ENCODE measurements at places on chromosomes 6 and 20.
A peak's percentile ranks its signal among the peaks of the same experiment; 100 is the strongest.

DNA sequence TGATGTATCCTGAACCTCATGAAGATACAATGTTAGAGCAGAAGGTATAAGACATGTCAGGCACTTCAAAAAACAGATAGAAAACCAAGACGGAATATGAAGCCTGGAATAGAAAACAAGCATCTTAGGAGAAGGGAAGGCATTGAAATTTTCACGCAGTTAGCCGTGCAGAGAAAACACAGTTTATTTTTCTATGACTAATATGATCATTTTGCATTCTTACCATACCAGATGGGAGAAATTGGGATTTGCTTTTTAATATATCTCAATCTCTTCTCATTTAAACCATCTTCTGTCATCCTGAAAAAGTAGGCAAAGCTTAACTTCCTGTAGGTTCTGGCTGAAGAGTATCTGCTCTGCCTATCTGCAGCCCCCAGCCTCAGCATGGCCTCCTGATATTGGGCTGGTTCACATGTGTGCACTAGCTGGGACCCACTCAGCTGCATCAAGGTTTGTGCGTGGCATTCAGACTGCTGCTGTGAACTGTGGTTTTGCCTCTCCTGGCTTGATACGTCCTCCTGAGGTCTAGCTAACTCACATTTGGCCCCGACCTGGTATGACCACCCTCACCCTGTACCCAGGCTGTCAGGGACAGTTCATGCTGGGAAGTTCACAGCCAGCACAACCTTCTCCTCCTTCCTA is 392.5 kb upstream of the SASH1 start:
- DNase-seq: no peak

DNA sequence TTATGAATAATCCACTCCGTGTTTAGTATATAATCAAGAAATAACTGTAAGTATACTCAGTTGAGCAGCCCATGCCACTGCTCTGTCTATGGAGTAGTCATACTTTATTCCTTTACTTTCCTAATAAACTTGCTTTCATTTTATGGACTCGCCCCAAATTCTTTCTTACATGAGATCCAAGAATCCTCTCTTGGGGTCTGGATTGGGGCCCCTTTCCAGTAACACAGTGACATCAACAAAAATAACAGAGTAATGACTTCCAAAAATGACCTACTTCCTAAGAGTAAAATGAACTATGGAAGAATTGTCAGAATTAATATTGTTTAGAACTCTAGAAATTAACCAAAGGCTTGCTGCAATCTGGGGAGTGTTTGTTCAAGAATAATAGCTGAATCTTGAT is 8.8 kb downstream of the OR2H1 start:
- no peak for DNase-seq

DNA sequence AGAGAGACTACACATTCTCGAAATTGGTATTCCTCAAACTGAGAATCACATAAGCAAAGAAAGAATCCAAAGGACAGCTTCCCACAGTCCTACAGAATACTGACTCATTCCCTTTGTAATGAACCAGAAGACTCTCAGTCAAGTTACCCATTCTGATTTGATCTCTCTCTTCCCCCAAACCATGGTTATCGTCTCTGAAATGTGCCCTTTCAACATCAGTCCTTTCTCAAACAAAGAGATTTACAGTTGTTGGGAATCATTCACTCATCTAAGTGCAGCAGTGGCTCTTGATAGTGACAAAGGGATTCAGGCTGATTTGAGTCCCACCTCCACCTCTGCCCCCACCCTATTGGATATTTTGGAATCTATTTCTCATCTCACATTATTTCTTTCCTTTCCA is 15.0 kb upstream of the RSPO3 start:
- DNase-seq: no peak

DNA sequence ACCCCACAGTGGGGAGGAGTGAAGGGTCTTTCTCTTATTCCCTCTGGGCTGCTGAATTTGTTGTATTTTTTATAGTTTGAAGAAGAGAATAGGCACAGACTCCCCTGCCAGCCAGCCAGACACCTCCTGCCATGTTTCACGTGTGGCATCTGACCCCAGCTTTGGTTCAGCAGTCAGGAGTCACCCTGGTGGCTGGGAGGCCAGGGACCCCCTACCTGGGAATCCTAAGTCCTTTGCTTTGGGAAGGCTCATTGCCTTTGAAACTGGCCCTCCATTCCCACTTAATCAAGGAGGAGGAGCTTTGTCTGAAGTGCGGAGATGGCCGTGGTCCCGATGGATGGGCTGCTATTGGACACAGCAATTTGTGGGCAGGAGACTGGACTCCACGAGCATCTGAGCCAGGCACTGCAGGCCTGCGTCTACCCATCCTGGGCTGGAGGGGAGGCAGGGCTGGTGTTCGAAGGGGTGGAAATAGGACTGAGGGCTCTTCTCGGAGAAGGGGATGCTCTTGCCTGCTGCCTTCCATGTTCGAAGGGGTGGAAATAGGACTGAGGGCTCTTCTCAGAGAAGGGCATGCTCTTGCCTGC is 196.1 kb downstream of the DLL1 start:
- DNase-seq: no peak

DNA sequence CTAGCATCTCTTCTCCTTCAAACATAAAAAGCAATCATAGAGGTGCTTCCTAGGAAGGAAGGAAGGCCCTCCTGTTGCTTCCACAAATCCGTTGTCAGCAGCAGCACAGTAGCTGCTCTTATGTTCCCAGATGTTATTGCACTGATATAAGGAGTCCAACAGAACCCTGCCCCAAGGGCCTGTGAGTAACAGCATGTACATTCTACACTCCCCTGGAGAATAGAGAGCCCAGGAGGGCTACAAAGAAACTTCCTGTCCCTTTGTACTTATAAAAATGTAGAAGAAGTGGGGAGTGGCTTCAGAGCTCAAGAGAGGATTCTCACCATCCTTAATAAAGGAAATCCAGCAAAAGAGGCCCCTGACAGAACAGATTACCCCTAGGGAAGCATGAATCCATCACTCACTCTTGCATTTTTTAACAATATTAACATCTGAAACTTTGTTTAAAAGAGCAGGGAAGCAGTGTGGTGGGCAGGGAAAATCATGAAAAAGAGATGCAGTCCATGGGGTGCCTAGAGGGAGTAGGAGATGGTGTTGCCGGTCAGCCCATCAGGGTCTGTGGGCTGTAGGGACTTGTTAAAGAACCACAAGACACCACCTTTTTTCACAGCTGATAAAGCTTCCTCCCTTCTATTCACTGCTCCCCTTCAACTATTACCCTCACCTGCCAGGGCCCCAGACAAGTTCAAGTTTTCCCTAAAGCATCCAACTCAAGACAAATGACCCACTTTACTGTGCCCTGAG is 104.5 kb upstream of the ADGRF1 start:
- peak; percentile 35 for DNase-seq

DNA sequence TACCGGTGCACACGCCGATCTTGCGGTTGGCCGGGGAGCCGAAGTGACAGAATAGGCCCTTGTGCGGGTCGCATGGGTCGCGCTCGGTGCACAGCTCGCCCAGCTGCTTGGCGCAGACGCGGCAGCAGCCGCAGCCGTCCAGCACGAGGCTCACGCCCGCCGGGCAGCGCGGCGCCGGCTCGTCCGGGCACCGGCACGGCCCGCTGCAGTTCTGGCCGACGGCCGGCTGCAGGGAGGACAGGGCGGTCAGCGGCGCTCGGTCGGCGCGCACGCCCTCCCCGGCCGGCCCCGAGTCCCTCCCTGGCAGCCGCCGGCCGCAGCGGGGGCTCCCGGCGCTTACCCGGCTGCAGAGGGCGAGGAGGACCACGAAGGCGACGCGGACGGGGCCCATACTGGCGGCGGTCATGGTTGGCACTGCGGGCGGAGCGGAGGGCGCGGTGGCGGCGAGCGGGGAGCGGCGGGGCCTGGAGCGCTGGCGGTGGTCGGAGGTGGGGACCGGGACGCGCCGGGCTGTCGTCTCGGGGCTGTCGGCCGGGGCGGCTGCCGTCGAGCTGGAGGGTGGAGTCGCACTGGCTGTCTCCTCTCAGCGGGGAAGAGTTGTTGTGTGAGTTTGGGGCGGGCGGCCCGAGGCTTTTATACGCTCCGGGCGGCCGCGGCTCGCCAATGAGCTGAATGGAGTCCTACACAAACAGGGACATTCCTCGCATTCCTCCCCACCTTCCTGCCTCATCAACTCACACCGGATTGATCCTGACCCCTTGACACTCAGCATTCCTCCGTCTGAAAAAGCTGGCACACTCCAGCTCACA is at the start of gene CCN2:
CCN2 (minus strand) TSS at position 606 of the 809 bp plus-strand sequence; CDS start at position 406, 200 bp downstream.
- DNase-seq: peak; percentile 85

GRCh38 chr20:25191051-25191450 is 4.5 kb upstream of the ENTPD6 start:
- peak; percentile 80 for DNase-seq

DNA sequence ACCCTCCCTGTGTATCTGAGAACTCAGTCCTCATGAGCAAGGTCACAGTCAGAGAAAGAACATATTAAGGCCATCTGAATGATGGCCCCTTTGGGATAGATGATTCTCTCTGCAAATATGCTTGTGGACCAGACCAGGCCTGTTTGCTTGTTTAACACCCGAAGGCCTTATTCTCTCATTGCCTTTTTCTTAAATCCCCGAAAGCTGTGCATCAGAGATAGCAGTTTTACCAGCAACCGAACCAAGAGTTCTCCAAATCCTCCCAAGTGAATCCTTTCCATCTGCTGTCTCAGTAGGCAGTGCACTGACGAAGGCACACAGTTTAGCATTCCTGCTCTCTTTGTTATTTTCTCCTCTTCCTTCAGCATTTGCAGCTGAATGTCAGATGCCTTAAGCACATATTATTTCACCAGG is 79.8 kb downstream of the TRMT6 start:
- DNase-seq: no peak

DNA sequence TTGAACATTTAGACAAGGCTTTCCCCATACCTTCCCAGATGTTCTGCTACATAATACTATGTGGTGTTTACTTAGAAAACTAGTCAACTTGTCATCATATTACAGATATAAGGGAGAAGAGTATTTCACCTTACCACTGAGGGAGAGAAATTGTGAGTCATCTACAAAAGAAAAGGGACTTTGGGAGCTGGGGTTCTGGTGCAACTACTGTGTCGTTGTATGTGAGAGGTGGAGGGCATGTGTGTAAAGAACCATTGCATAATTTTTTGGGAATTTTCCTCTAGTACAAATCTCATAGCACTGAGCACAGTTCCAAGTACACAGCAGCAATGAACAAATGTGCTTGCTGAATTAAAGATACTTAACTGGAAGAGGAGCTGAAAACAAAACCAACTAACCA is 665.6 kb downstream of the DHX35 start:
- DNase-seq: no peak

DNA sequence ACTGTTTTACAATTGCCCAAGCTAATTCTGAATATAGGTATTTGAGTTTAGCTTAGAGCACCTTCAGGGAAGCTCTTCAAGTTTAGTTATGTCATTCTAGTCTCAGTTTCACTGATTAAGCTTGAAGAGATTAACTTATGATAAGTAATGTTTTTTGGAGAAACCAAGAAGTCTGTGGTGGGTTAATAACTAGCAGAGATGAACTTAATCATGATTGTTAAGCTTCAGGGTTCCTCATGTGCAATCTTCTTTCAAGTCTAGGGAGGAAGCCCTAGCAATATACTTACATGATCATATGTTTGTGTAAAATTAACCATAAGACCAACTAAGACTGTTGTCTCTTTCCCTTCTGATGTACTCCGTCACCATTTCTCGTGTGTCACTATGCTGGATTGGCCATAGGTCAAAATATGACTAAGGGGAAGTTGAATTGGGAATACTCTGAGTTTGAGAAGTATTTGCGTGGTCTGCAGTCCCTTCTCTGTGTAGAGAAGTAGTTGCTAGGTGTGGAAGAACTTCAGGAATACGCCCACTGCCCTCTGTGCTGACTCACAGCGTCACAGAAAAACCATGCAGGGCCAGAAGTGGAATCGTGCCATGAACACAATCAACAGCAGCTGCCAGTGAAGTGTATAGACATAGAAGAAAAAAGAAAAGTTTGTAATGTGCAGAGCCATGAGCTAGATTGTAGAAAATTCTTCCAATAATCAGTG is 88.3 kb downstream of the SH3BGRL2 start:
- DNase-seq: no peak

DNA sequence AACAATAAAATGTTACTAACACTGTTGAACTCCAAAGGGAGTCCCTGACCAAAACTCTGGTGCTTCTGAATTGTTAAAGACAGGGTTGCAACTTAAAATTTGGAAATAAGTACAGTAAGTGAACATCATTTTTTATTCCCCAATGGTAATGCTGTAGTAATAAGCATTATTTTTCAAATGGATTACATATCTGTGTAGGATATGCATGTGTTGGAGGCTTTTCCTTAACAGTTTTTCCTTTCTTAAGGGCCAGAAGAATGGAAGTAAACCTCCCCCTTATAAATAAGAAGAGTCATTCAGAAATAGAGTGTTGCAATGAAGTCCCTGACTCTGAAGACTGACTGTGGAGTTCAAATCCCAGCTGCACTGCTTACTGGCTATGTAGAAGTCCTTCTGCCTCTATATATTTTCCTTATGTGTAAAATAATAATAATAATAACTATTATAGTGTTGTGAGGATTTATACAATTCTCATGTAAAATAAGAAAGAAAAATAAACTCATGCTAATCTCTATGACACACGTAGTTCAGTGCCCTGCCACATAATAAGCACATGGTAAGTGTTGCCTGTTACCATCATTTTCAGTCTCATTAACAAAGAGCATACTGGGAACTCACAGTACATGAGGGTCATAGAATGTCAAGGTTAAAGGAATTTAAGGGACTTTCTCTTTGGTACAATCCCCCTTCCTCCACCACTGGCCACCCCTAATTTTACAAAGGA is 129.8 kb upstream of the SMLR1 start:
- DNase-seq: no peak

DNA sequence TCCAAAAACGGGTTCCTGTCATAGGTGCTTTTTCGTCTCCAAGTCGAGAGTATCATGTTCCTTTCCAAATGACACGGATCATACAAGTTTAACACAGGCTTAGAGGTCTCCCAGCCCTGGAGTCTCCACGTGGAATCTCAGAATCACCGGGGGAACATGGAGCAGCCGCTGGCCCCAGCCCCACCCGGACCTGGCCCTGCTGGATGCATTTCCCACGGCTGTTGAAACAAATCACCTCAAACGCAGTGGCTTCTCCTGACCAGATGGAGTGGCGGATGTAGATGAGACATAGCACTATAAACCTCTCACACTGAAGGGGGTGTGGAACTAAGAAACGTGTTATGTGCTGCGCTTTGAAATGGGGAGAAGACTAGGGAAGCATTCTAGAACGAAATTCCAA is 70.0 kb upstream of the FRMD1 start:
- no peak for DNase-seq

DNA sequence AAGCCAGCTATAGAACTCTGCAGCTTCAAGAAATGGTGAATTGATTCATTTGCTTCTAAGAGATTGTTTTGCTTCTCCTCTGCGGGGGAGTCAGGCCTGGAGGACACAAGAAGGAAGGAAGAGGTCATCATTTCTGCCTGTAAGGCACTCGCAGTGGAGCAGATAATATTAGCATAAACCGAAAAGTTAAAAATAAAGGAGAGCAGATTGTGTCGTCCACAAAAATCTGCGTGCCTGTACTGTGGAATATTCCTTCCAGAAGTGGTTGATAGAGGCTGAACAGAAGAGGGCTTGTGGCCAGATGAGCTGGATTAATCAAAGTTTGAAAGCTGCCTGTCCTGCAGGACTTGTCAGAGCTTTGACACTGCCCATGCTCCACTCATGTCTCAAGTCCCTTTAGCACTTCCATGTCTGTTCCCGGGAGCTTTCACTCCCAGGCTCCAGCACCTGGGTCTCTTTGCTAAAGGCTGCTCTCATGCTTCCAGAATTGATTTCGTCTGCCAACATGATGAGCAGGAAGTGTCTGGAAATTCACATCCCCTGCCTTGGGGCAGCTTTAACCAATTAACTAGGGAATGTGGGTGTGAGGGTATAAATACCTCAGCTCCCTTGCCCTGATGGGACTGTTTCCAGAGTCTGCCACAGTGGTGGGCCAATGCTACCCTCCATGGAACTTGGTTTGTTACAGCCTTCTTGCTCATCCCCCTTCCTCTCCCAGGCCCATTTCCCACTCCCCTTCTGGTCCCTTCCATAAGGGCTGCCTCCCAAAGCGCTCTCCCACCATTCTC is 65.1 kb upstream of the STX16 start:
- DNase-seq: no peak

Measured in heart left ventricle (tissue), 16 donors.